Activated T-cell treated with anti-CD3 and anti-CD28 coated beads, Interleukin-2, amount 50 U/mL, for 24 hours (primary cell): ENCODE measurements at places on chromosomes 11 and 22.

DNA sequence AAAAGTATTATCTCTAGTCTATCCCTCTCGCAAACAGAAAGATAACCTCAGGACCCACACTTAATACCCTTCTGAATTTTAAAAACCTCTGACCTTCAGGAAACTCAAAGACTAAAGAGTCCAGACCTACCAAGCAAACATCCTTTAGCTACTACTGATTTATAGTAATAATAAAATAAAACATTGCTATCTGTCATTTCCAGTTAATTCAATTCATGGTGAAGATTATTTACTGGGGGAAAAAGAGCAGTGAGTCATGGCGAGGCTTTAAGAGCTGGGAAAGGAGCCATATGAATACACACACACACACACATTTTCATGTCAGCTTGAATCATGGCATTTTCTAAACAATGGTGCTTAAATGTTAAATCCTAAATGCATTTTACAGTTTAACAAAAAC lies 87.1 kb downstream of the FAM76B start:
- no peak for DNase-seq

DNA sequence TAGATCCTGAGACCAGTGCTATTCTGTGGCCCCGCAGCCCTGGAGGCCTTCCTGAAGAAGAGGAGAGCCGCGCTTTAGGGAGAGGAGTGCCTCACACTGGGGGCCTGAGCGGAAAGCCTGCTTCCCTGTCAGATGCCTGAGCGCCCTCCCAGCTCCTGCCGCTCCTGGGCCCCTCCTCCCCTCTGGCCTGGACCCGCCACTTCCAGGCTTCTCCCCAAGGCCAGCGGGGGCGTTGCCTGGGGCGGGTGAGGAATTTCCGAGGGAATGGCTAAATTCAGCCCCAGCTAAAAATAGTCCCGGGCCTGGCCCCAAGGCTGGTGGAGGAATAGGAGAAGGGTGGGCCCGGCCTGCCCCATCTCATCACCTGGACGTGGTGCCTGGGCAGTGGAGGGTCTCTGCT lies 15.4 kb downstream of the ARHGEF17 start:
- DNase-seq = no peak

DNA sequence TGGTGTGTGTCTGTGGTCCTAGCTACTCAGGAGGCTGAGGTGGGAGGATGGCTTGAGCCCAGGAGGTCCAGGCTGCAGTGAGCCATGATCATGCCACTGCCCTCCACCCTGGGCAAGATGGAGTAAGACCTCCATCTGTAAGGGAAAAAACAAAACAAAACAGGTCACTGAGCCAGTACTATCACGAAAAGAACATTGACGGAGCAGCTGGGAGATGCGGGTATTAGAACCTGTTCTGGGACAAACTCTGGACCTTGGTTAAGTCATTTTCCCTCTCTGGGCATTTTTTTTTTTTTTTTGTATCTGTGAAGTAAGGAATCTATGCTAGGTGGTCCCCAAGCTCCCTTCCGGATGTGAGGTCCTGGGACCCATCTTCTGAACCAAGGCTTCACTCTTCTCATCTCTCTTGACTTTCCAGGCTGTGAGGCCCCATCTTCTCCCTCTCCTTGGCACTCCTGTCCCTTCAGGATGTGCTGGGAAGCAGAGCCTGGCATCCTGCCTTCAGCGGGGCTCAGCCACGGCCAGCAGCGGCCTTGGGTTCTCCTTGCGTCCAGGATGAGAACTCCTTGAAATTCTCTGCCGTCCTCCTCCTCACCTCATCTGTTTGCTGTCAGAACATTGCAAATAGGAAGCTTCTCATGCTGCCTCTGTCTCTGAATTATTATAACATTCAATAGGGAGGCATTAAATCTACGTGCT lies 130.8 kb downstream of the GRIK4 start:
- no peak for DNase-seq

DNA sequence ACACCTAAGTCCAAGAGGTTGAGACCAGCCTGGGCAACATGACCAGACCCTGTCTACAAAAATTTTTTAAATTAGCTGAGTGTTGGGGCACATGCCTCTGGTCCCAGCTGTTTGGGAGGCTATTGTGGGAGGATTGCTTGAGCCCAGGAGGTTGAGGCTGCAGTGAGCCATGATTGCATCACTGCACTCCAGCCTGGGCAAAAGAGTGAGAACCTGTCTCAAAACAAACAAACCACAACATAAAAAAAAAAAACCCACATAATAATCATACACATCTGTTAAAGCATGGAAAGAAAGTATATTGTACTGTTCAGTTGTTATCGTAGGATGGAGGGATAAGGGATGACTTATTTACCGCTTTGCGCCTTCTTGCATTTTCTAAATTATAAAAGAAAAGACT lies 35.9 kb upstream of the GRK2 start:
- no peak for DNase-seq

GRCh38 chr22:41411021-41411851 lies 29.5 kb downstream of the TEF start:
- DNase-seq = no peak

GRCh38 chr11:11082646-11083045 lies 224.8 kb upstream of the ZBED5 start:
- DNase-seq = no peak

GRCh38 chr22:33851240-33851639 lies 69.0 kb downstream of the LARGE1 start:
- no peak for DNase-seq

GRCh38 chr22:39773976-39774539 lies 119.5 kb downstream of the ENTHD1 start:
- no peak for DNase-seq

DNA sequence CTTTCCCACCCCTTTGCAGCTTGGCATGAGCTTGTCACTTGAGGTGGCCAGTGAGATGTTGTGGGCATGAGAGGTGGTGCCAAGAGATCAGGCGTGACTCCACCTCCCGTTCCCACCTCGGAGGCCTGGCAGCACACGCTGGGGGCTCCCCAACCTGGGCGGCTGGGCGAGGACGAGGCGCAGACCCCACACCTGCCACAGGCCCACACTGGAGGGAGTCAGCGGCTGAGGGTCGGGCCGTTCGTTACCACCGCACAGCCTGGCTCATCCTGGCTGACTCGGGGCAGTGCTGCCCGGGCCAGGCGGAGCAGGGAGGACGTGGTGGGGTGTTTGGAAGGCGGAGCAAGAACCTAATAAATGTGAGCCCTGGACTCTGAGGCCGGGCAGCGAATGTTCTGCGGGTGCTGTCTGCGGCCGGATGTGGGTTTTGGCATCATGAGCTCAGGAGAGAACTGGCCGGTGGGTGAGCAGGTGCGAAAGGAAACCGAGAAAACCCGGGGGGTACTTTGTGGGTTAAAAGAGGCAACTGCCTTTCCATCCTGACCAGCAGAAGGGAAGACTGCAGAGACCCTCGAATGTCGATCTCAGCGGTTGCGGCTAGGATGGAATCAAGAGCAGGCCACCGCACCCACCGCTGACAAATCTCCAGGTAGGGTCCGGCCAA lies 10.2 kb upstream of the IFITM3 start:
- peak; percentile 42 for DNase-seq

GRCh38 chr11:67178421-67178820 lies 59.4 kb downstream of the KDM2A start:
- DNase-seq = no peak
